Common myeloid progenitor, CD34-positive (primary cell): ENCODE measurements at places on chromosomes 16 and 17.

GRCh38 chr17:43176119-43176570 is 5.1 kb downstream of the NBR1 start:
- no peak for DNase-seq

DNA sequence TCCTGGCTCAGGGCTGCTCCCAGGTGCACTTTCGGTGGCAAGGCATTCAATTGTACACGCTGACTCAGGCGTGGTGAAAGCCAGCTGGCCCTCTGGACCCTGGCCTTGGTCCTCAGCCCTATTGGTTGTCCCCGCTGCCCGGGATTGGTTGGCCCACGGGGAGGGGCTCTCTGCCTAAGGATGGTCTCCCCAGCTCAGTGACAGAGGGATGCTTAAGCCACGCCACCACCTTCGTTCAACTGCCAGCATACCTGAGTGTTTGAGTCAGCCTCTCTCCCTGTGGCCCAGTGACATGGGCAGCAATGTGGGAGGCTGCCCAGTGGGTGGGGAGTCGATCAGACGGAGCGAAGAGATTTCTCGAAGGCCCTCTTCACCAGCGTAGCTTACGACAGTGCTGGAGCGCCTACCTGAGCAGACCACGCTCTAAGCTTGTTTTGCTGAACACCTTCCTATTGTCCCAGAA is 30.3 kb downstream of the IRF8 start:
- DNase-seq = no peak

- DNase-seq = no peak
Observed at GRCh38 chr16:55661941-55662643, 6.3 kb downstream of the SLC6A2 start.

DNA sequence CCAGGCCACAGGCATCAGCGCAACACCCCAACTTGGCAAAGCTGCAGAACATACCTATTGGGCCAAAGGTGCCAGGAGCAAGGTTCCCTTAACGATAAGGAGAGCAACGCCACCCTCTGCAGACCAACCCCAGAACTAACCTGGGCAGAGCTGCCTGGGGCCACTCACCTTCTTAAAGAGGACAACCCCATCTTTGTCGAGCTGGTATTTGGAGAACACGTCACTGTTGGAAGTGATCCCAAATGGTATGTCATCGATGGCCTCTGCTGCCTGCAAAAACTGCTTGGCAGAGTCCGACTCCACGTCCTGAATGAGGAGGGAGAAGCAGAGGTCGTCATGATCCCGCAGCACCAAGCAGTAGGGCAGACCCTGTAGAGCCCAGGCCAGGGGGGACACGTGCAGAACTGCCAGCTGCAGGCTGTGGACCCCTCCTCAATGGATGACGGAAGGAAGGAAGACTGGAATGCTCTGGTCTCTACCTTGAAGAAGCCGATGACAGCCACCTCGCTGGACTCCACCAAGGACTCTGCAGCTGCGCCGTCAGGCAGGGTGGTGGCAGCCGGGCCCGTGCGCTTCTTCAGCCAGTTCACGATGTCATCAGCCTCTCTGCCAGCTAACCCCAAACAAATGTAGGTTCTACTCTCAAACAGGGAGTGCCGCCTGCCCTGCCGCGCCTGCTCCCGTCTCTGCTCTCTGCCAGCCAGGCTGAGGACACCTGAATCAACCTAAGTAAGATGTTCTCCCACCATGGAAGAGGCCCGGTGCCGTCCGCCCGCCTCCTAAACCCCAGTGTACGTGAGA is 5.2 kb downstream of the P4HB start:
- DNase-seq = no peak

- DNase-seq = no peak
Observed at GRCh38 chr16:61540216-61540615, 496.0 kb downstream of the CDH8 start.

DNA sequence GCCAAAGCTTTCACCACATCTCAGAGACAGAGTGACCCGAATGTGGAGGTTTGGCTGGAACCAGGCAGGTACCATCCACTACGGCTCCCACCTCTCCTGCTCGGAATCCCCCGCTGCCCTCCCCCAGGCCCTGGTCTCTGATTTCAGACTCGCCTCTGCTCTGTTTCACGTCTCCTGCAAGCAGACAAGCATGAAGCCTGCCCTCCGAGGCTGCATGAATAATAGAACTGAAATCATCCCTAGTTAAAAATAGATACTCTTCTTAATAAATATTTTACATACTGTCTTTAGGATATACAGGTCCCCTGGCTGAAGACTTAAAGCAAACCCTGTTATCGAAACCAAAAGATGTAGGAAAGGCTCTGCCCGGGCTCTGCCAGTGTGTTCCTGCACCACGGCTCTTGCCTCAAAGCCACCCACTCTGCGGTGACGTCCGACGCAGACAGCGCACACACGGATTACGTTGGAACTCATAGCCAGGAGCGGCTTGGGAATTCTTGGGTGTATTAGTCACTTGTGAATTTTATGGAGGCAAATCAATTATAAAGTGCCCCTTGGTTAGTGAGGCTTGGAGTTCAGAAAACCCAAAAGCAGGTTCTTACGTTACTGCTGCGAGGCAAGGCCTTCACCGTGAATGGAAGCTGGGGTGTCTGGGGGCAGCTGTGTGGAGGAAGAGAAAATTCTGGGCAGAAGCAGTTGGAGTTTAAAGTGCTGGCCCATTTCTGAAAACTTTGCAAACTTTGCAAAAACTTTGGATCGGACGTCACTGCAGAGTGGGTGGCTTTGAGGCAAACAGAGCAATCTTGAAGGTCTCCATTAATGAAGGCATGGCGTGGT is 25.6 kb upstream of the NPTX1 start:
- no peak for DNase-seq

DNA sequence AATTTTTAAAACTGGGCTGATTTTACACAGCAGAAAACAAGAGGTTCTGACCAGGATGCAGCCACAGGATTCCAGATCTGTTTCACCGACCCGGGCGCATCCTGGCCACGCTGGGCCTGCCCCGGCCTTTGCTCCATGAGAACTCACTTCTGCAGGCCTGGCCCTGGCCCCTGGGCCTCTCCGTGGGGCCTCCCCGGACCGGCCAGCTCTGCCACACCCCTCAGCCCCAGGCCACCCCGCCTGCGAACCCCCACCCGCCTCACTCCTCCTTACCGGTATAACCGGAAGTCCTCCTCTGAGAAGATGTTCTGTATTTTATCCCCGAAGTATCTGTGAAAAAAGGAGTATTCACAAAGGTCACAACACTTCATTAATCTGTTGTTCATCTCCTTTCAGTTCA is 13.1 kb upstream of the HEXD start:
- no peak for DNase-seq

GRCh38 chr17:81267390-81268067 is 27.6 kb downstream of the SLC38A10 start:
- no peak for DNase-seq

DNA sequence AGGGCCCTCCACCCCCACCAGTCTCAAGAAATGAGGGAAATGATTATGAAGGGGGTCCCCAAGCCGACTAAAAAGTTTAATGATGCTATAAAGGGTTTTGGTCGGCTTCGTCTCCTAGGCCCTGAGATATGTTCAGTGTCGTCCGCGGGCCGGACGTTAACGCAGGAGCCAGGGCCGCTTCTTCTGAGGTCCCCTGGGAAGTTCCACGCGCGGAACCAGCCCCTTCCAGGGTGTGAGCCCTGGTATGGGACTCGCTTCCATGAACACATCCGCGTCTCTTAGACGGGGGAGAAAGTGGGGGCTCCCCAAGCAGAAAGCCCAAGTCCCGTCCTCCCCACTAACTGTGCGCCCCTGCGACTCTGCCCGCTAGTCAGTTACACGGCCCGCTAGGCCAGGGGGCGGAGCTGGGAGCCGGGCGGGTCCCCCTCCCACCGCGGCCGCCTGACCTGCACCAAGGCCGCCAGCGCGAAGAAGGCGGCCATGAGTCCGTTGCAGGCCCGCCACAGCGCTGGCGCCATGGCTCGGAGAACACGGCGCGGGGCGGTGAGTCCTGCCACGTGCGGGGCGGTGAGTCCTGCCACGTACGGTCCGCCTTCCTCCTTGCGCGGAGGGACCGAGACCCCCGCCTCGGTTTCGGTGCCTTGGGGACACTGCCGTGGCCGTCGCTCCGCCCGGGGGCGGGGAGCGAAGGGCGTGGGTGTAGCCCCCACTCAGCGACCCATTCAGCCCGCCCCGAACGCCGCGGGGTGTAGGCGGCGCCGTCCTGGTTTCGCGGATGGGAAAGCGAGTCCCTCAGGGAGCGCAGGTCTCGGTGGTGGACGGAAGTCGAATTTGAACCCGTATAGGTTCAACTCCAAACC is at the start of gene TMEM220:
TSS of gene TMEM220 (minus strand) at position 690 of the 860 bp plus-strand sequence. CDS start at position 518, 172 bp downstream.
- DNase-seq = peak; percentile 79

GRCh38 chr17:68347380-68347779 is 56.1 kb downstream of the ARSG start:
- DNase-seq = no peak

GRCh38 chr16:50609471-50609870 is 61.3 kb downstream of the NKD1 start:
- DNase-seq = no peak

GRCh38 chr17:74565126-74565525 is 2.2 kb downstream of the CD300H start:
- DNase-seq = no peak

- no peak for DNase-seq
Observed at GRCh38 chr17:7502987-7503386, 18.8 kb downstream of the POLR2A start.

- no peak for DNase-seq
Observed at GRCh38 chr17:41127371-41127770, 3.4 kb upstream of the KRTAP4-12 start.

DNA sequence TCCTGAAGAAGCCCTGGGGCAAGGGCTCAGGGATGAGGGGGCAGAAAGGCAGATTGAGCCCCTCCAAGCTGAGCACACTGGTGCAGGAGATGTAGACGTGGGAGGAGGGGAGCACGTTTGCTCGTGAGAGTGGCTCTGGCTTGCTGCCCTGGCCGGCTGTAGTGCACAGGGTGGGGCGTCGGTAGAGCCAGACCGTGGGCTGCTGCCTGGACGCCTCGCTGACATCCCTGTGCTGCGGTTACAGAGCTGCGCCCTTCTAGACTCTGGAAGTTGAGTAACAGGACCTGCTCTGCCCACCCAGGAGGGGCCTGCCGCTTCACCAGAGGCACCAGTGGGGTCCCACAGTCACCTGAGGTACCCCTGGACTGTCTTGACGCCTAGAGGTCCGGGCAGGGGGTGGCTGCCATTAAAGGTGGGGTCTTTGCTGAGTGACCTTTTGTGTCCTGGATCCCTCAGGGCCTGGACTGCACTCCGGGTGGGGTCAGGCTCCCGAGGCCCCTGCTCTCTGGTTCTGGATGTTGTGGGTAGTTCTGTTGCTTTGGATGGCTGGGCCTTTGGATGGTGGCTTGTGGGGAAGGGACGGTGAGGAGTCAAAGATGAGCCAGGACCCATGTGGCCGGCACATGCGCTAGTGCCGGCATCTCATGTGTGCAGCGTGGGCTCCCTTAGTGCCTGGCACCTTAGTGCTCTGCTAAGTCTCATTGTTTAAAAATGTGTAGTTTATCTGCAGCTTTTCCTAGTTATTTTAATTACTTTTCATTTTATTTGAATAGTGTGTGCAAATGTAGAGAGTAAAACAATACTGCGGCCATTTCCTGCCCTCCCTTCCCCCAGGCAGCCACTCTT is 41.7 kb downstream of the PGS1 start:
- DNase-seq = no peak

- DNase-seq = no peak
Observed at GRCh38 chr17:40938981-40939380, 1.5 kb upstream of the KRT23 start.

DNA sequence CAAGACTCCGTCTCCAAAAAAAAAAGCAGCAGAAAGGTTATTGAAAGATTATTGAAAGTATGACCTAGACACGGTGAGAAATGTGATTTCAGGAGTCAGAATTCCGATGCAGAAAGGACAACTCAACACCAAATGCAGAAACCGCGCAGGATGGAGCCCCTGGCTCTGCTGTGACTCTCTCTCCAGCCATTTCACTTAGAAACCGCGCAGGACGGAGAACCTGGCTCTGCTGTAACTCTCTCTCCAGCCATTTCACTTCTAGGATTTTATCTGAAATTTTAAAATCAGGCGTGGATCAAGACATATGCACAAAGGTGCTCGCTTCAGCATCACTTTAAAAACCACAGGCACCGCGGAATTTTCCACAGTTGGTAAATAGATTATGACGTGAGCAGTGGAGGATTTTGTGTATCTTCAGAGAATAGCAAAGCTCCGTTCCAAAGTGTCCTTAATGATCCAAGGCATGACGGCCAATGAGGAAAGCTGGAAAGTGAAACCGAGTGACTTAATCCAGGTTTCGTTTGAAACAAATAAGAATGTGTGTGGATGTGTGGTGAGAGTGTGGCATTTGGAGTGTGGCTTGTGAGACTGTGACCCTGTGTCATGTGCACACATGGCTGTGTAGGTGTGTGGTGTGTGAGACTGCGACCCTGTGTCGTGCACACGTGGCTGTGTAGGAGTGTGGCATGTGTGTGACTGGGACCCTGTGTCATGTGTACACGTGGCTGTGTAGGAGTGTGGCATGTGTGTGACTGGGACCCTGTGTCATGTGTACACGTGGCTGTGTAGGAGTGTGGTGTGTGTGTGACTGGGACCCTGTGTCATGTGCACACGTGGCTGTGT is 9.5 kb downstream of the UTS2R start:
- no peak for DNase-seq

- no peak for DNase-seq
Observed at GRCh38 chr16:15493466-15494180, 59.2 kb downstream of the BMERB1 start.

- no peak for DNase-seq
Observed at GRCh38 chr16:66701516-66701915, 5.0 kb upstream of the CMTM4 start.

- DNase-seq = peak; percentile 4
Observed at GRCh38 chr16:85711982-85712587, 23.3 kb upstream of the GINS2 start.

- peak; percentile 79 for DNase-seq
Observed at GRCh38 chr17:40068917-40069750, 6.4 kb downstream of the THRA start.

DNA sequence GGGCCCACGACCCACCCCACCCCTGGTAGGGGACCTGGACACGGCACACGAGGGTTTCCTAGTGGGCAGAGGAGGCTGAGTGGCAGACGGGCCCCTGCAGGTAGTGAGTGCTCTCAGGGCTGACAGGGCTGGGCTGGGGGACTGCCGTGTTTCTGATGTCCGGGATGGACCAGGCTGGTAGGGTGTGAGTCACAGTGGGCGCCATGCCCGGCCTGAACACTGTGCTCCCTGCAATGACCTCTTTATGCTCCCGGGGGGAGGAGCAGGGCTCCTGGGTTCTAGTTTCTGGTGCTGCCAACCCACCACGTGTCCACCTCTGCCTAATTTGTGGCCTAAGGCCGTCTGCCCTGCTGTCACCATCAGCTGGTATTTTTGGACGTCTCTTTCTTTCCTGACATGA is 26.3 kb downstream of the ARHGAP23 start:
- DNase-seq = no peak

DNA sequence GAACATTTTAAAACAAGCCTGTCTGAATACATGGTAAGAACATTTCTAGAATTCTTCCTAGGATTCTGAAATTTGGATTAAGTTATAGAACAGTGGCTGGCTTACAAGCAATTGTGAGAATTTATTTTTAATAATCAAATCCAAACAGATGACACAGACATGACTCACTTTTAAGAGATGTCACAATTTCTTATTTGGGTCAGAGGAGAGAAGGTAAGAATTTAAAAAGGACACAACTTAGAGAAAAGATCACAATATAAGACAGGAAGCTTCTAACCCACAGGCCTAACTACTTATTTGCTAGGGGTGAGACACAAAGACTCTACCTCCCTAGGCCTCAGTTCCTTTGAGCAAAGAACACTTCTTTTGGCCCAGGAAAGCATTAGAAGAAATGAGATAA is 32.7 kb downstream of the ZZEF1 start:
- DNase-seq = no peak

- DNase-seq = no peak
Observed at GRCh38 chr16:21654881-21655280, 2.5 kb upstream of the IGSF6 start.
